ENCODE measurements at places on chromosomes 2 and 18. TPM values are rescaled to one million over a fixed set of nuclear protein-coding genes. Genes with fewer than 3 reads are reported as not detected.

The TRIM43 gene
- not detected for total RNA-seq

The LGALSL gene
- total RNA-seq = 2.6 TPM

The SLC11A1 gene
- under 0.01 TPM for total RNA-seq

The UGT1A4 gene
- not detected for total RNA-seq

The TANC1 gene
- 64.7 TPM for total RNA-seq

The ADAM17 gene
- total RNA-seq = 40.7 TPM

The CPO gene
- not detected for total RNA-seq

The CXCR1 gene
- not detected for total RNA-seq

The RAPH1 gene
- 24.6 TPM for total RNA-seq

The CSRNP3 gene
- total RNA-seq = 0.44 TPM

The DSC2 gene
- under 0.01 TPM for total RNA-seq

The MARCO gene
- not detected for total RNA-seq

The HOXD10 gene
- 4.4 TPM for total RNA-seq

The ADD2 gene
- total RNA-seq = 7.2 TPM

The ARHGAP15 gene
- total RNA-seq = not detected
